ENCODE measurements at places on chromosomes 12 and 14.

- no peak for DNase-seq
Observed at GRCh38 chr12:58673021-58673420, 247.3 kb downstream of the LRIG3 start.

- DNase-seq: no peak
Observed at GRCh38 chr12:77343291-77343690, 277.9 kb upstream of the E2F7 start.

DNA sequence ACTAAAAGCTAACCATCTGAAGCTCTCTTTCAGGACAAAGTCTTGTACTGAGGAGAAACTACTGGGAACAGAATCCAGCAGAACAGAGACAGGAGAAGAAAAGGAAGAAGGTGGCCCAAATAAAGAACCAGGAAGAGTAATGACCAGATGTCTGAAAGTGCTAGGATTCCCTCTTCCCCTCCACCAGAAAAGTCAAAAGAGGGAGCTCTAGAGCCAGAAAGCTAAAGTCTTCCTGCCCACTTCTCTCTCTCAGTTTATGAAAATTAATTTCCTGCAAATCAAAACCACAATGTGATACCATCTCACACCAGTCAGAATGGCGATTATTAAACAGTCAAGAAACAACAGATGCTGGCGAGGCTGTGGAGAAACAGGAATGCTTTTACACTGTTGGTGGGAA is 47.2 kb downstream of the SPPL3 start:
- DNase-seq: no peak

DNA sequence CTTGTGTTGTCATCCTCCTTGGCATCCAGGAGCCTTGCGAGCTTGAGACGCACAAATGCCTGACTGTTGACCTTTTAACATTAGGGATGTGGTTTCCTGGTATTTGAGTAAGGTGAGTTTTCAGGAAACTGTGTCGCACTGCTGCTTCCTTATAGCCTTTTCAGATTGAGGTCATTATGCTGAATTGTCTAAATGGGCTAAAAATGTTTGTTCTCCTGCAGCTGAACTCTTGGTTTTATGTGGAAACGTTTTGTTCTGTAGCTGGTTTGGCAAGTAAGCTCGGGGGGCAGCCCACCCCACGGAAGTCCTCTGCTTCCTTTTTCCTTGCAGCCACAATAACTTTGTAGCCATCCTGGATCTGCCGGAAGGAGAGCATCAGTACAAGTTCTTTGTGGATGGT is 5.7 kb downstream of the PRKAB1 start:
- peak; percentile 38 for DNase-seq

GRCh38 chr12:117967043-117967442 is 1.7 kb downstream of the KSR2 start:
- DNase-seq: no peak

DNA sequence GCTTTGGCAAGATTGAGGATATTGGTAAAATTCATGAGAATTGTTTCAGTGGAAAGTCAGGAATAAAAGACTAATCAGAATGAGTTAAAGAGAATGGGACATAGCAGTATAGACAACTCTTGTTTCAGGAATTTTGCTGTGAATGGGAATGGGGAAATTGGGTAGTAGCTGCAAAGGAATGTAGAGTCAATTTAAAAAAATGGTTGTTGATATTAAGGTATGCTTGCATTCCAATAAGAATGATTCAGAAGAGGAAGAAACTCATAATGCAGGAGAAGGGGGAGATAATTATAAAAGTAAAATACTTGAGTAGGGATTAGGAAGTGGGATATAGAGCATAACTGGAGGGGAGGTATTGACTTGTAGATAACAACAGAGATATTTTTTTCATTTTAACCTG is 40.7 kb downstream of the MNAT1 start:
- DNase-seq: no peak

GRCh38 chr14:24911324-24912109 is 138.4 kb downstream of the STXBP6 start:
- DNase-seq: no peak

DNA sequence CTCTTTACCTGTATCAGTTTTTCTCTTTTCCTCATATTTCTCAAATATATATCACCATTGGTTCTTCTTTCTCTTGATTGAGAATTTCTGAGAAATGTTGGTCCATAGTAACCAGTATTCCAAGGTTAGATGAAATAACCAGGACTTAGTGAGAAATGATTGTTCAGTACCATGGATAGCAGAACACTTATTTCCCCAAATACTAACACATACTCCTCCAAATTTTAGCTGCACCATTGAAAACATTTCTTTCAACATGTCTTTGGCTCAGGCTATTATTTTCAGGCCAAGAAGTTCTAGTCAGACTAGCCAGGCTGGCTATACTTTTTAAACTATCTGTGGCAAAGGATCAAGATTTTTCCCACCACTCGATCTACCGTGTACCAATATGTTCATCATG is 113.3 kb downstream of the PTPRO start:
- no peak for DNase-seq

DNA sequence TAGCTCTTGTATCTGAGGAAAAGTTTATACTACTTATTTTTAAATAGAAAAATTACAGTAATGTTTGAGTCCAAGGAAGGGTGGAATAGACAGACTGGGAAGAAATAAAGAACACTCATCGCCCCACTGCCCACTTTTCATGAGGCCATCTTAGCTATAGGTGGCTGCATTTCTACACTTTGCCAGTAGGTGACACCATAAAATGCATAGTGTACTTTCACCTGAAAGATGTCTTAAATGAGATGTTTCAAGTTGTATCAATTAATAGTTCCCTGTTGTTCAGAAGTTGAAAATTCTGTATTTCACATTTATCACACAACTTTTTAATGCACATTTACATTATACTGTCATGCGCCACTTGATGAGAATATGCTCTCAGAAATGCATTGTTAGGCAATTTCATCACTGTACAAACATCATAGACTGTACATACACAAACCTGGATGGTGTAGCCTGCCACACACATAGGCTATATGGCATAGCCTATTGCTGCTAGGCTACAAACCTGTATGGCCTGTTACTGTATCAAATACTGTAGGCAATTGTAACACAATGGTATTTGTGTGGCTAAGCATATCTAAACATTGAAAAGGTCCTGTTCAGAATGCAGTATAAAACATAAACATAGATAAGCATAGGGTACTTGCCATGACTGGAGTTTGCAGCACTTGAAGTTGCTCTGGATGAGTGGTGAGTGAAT is 27.6 kb downstream of the PMCH start:
- DNase-seq: no peak

DNA sequence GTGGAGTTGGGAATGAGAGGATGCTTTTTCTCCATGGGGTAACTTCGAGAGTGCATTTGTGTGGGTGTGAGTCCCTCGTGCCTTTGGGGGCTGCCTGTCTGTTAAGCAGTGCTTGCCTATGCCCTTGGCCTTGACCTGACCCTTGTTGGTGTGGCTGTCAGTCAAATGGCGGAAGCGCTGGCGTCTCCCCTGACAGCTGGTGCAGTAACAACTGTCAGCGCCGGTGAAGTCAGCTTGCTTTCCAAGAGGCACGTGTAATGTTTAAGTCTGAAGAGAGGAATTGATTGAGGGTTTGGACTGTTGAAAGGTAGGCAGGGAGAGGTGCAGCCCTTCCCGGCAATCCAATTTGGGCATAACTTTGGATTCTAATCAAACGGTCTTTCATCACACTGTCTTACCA is 211.3 kb downstream of the AACS start:
- DNase-seq: no peak

DNA sequence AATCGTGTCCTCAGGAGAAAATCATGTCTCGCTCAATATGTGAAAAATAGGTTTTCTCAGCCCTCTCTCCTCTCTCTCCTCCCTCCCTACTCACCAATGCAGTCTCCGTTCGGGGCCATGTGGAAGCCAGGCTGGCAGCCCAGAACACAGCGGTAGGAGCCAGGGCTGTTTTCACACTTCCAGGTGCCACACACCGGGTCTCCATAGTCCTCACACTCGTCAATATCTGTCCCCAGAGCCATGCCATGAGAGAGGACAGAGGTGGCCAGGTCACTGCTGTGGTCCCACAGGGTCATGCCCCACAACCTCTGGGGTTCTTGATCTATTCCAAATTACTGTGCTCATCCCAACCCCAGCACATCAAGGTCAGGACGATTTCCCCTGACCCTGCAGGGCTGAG is 13.5 kb downstream of the ISCA2 start:
- no peak for DNase-seq

GRCh38 chr14:28603606-28604005 is 163.0 kb upstream of the FOXG1 start:
- no peak for DNase-seq

DNA sequence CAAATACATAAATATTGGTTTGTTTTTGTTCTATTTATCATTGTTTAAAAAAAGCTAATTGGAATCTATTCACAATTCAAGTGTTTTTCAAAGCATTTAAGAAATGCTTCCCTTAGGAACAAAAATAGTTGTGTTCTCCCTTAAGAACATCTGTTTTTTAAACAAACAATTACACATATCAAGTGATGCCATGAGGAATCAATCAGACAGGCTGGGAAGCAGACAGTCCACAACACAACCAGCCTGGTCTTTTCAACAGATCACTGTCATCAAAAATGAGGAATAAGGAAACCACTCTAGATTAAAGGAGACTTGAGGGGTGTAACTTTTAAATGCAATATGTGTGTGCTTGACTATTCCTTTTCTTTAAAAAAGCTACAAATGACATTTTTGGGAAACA is 25.5 kb downstream of the GALC start:
- no peak for DNase-seq

GRCh38 chr12:110931315-110931728 is 10.9 kb upstream of the MYL2 start:
- DNase-seq: peak; percentile 82

GRCh38 chr12:10590966-10591365 is 22.4 kb downstream of the MAGOHB start:
- DNase-seq: no peak

DNA sequence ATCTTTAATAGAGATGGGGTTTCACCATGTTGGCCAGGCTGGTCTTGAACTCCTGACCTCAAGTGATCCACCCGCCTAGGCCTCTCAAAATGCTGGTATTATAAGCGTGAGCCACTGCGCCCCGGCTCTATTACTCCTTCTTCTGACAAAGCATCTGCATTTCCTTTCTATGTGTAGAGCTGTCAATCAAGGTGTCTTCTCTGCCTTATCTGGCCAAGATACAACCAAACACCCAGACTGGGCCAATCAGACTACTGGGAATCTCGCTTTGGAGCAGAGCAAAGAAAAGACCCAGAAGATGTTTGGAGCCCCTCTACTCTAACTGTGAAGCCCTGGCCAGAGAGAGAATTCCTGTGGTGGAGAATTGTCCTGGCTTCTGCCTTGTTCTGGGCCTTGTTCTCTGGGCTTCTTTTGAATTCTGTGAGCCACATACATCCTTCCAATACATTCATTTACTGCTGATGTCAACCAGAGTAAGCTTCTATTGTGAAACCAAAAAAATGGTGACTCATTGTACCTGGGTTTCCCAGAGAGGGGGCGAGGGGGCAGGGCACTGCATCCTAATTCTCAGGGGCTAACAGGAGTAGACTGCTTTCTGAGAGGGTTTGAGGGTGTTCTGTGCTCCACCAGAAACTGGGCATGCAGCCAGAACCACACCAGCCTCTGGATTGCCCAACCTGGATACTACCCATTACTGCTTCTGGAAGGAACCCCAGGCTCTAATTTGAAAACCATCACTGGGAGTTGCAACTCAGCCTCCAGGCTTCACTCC is 18.8 kb upstream of the FLVCR2 start:
- DNase-seq: no peak

- no peak for DNase-seq
Observed at GRCh38 chr12:2295941-2296461, 243.2 kb downstream of the CACNA1C start.

- DNase-seq: no peak
Observed at GRCh38 chr12:59632408-59632807, 36.6 kb downstream of the SLC16A7 start.

GRCh38 chr12:33317746-33318145 is 121.9 kb downstream of the SYT10 start:
- DNase-seq: no peak

DNA sequence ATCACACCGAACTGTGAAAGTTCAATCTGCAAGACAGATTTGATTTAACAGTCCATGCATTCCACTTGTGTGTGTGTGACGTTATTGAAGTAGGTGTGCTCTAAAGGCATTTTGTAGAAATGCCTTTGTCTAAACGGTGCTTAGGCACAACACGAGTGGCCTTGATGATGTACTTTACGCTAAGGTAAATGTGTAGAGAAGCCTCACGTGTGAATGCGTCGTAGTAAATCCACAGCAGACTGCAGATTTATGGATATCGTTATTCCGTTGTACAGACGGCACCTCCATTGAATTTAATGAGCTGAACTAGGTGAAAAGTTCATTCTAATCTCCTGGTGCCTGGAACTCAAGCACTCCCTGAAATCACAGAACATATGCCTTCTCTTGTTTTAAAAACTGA is 202.8 kb upstream of the STXBP6 start:
- no peak for DNase-seq

DNA sequence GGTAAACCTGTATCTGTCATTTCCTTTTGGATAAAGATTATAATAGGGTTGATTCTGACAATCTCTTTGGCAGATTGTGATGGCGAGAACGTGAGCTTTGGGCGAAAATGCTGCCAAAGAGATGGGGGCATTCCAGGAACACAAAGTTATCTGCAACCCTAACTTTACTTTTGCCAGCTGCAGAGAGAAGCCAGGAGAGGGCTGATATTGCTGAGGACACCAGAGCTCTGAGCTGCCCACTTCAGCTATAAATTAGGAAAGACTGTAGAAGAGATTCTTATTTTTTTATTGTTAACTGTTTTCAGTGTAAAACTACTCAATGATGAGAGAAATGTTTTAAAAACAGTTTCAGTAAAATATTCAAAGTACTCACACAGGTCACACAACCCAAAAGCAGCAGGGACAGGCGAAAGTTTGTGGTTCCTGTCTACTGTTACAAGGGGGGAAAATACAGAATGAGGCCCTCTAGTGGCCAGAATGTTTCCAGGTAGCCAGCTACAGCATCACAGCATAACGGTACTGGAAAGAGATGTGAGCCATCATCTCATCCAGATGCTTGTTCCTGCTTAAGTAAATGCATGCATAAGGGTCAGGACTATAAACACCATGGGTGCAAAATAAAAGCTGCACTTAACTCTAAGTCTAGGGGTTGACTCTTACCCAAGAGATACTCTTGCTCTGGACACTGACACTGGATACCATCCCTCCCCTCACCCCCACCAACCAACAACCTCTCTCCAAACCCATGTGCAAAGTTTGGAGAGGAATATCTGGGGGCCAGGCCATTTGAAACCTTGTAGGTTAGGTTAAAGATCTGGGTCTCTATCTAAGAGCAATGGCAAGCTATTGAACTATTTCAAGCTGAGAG is 498.4 kb downstream of the RMST start:
- DNase-seq: no peak

GRCh38 chr12:106132175-106133135 is 6.3 kb downstream of the NUAK1 start:
- no peak for DNase-seq

GRCh38 chr14:70987041-70987440 is 79.8 kb downstream of the PCNX1 start:
- DNase-seq: no peak

GRCh38 chr14:62181591-62181990 is 419.4 kb downstream of the SNAPC1 start:
- no peak for DNase-seq

GRCh38 chr14:76990084-76990483 is 38.4 kb downstream of the IRF2BPL start:
- no peak for DNase-seq

- DNase-seq: no peak
Observed at GRCh38 chr12:103855036-103855712, 14.1 kb upstream of the NT5DC3 start.

All from left ventricle myocardium inferior (tissue), 1 donor.